ENCODE measurements at places on chromosomes 3 and 15.

GRCh38 chr15:57550640-57551039 is 41.1 kb upstream of the MYZAP start:
- no peak for DNase-seq
- no peaks in the 10 kb centered on the region for H3K36me3 ChIP-seq
- no peaks in the 10 kb centered on the region for H3K4me1 ChIP-seq
- peaks cover 72% of the 10 kb centered on the region for H3K27me3 ChIP-seq

GRCh38 chr3:126530171-126531050 is 6.5 kb downstream of the CHST13 start:
- DNase-seq = no peak
- H3K4me1 ChIP-seq = no peaks in the 10 kb centered on the region
- H3K27ac ChIP-seq = no peak overlapping the region
- no peak overlapping the region for H3K4me3 ChIP-seq
- H3K36me3 ChIP-seq = peaks cover 2% of the 10 kb centered on the region

GRCh38 chr15:63221346-63221745 is 31.9 kb downstream of the RAB8B start:
- no peaks in the 10 kb centered on the region for H3K27me3 ChIP-seq
- no peak for DNase-seq
- H3K36me3 ChIP-seq = peaks cover 31% of the 10 kb centered on the region
- no peak overlapping the region for H3K4me3 ChIP-seq

GRCh38 chr15:55108448-55108847 is 88.3 kb downstream of the RSL24D1 start:
- no peak overlapping the region for H3K4me3 ChIP-seq
- H3K27me3 ChIP-seq = peaks cover 26% of the 10 kb centered on the region
- no peak for DNase-seq
- no peaks in the 10 kb centered on the region for H3K4me1 ChIP-seq
- peaks cover 2% of the 10 kb centered on the region for H3K36me3 ChIP-seq

DNA sequence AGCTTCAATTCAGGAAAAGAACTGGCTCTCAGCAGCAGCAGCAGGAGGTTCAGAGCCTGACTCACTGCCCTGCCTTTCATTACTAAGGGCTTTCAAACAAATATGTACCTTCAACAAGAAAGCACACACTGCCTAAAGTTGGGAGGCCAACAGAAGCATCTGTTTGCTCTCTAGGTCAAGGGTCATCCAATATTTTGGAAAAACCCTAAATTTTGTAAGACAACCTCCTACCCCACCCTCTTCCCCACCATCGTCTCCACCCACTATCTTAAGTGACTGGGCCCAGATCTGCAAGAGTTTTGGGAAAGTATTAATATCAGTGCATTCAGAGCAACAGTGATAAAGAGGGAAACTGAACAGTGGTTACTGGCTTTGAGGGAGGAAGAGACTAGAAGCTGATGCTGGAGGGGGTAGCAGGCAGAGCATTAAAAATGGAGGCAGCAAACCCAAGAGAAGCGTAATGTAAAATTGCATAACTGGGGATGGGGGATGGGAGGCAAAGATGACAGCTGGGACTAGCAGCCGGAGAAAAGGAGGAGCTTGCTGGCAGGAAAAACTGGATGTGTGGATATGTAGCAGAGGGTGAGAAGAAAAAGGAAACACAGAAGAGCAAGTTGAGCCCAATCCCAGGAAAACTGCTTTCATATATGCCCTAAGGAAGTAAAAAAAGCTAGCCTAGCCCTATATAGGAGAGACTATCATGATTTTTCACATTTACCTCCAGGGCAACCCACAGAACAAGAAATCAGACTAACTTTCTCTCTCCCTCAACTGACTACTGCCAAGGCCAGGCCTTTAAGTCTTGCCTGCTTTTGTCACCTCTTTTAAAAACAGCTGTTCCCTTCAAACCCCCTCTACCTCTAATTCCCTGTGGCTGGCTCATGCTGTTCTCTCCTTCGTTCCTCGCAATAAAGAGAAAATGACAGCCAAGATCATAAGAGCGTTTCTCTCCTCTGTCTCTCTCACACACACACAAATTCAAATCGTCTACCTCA is 31.4 kb downstream of the NPTN start:
- no peak overlapping the region for H3K4me3 ChIP-seq
- DNase-seq = no peak
- no peak overlapping the region for H3K27ac ChIP-seq
- H3K36me3 ChIP-seq = peaks cover 2% of the 10 kb centered on the region
- H3K4me1 ChIP-seq = peaks cover 31% of the 10 kb centered on the region

GRCh38 chr3:138908846-138909245 is 38.1 kb downstream of the FOXL2 start:
- no peak overlapping the region for H3K27ac ChIP-seq
- no peaks in the 10 kb centered on the region for H3K27me3 ChIP-seq
- no peaks in the 10 kb centered on the region for H3K36me3 ChIP-seq
- DNase-seq = no peak
- H3K4me3 ChIP-seq = no peak overlapping the region

GRCh38 chr15:67366904-67367303 is 112.3 kb downstream of the IQCH start:
- H3K4me1 ChIP-seq = no peaks in the 10 kb centered on the region
- H3K36me3 ChIP-seq = peaks cover 1% of the 10 kb centered on the region
- DNase-seq = no peak
- no peak overlapping the region for H3K4me3 ChIP-seq
- peaks cover 31% of the 10 kb centered on the region for H3K27me3 ChIP-seq
- no peak overlapping the region for H3K27ac ChIP-seq

- H3K27me3 ChIP-seq = no peaks in the 10 kb centered on the region
These were observed 35.6 kb upstream of the CD96 start for GRCh38 chr3:111506435-111506834.

DNA sequence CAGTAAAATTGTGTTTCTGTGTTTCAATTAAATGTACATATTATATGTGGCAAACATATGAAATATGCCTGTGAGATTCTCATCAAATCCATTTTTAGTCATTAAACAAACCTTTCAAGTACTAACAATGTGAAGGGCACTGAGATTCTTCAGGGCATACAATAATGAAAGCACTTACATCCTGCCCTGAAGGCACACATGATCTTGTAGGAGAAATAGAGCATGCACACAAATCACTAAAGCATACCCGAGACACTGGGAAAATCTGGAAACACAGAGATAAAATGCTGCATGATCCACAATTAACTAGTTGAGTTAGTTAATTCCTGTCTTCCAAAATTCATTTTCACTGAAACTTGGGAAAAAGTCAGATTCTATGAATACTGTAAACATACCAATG is 810.5 kb upstream of the NECTIN3 start:
- H3K4me1 ChIP-seq = peaks cover 6% of the 10 kb centered on the region
- H3K27me3 ChIP-seq = no peaks in the 10 kb centered on the region
- no peak for DNase-seq
- H3K36me3 ChIP-seq = no peaks in the 10 kb centered on the region

DNA sequence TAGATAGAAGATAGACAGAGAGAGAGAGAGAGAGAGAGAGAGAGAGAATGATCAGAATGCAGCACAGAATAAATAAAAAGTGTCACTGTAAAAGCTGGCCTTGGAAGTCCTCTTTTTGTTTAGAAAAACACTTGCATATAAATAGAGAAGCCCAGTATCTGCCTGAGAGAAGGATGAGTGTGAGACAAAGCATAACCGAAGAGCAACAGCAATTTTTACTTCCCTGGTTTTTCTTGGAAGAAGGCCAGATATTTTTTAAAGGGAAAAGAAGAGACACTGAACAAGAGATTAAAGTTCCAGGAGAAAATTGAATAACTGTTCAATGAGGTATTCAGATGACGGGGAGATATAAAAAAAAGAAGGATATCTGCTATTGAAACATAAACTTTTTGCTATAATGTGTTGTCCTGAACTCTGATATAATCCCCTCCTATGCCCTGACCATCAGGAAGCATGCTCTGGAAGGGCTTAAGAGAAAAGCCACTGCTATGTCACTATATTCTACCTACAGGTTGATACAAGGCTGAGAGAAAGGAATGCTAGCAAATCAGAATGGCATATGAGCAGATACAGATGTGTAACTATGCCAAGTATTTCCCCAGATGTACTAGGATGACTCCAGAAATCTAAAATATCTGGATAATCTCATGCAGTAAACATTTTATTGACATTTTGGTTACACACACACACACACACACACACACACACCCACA is 358.9 kb downstream of the RBMS3 start:
- H3K27ac ChIP-seq = no peak overlapping the region
- H3K4me3 ChIP-seq = no peak overlapping the region
- no peaks in the 10 kb centered on the region for H3K4me1 ChIP-seq
- DNase-seq = no peak
- H3K27me3 ChIP-seq = no peaks in the 10 kb centered on the region

DNA sequence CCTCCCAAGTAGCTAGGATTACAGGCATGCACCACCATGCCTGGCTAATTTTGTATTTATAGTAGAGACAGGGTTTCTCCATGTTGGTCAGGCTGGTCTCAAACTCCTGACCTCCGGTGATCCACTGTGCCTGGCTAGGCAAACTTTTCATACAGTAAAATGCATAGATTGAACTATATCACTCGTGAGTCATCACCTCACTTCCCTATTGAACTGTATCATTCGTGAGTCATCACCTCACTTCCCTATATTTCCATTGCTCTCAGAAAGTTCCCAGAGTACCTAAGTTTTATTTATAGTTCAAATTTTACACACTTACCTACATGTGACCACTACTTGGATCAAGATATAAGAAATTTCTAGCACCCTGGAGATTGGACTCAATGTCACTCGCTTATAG is 73.6 kb upstream of the ACAD9 start:
- peaks cover 57% of the 10 kb centered on the region for H3K4me1 ChIP-seq
- peak overlapping the region; percentile 75 for H3K27ac ChIP-seq
- H3K4me3 ChIP-seq = no peak overlapping the region
- H3K36me3 ChIP-seq = peaks cover 42% of the 10 kb centered on the region
- no peaks in the 10 kb centered on the region for H3K27me3 ChIP-seq

DNA sequence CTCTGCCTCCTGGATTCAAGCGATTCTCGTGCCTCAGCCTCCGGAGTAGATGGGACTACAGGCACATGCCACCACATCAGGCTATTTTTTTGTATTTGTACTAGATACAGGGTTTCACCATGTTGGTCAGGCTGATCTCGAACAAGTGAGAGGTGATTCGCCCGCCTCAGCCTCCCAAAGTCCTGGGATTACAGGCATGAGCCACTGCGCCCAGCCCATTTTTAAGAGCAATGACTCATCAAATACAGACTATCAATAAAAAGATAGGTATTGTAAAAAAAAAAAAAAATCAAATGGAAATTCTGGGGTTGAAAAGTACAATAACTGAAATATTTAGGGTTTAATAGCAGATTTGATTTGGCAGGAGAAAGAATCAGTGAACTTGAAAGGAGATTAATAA is 129.0 kb downstream of the TJP1 start:
- H3K27me3 ChIP-seq = peaks cover 5% of the 10 kb centered on the region
- no peaks in the 10 kb centered on the region for H3K4me1 ChIP-seq
- no peak overlapping the region for H3K27ac ChIP-seq
- no peak overlapping the region for H3K4me3 ChIP-seq
- peaks cover 3% of the 10 kb centered on the region for H3K36me3 ChIP-seq

- no peaks in the 10 kb centered on the region for H3K4me1 ChIP-seq
- no peaks in the 10 kb centered on the region for H3K36me3 ChIP-seq
- no peak overlapping the region for H3K27ac ChIP-seq
- peaks cover 57% of the 10 kb centered on the region for H3K27me3 ChIP-seq
- no peak for DNase-seq
These were observed 85.5 kb downstream of the CHCHD4 start for GRCh38 chr3:14039149-14039548.

DNA sequence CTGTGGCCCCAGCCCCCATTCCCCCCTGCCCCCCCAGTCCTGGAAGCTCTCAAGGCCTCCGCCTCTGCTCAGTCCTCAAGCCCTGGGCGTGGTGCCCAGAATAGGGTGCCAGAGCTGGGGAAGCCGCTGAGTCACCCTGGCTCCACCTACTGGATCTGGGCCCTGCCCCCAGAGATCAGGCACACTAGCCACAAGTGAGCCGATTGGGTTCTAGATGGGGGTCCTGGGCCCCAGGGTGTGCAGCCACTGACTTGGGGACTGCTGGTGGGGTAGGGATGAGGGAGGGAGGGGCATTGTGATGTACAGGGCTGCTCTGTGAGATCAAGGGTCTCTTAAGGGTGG is 5.7 kb downstream of the EIF4G1 start:
- H3K36me3 ChIP-seq = peaks cover 66% of the 10 kb centered on the region
- peaks cover 44% of the 10 kb centered on the region for H3K4me1 ChIP-seq
- no peak overlapping the region for H3K27ac ChIP-seq

DNA sequence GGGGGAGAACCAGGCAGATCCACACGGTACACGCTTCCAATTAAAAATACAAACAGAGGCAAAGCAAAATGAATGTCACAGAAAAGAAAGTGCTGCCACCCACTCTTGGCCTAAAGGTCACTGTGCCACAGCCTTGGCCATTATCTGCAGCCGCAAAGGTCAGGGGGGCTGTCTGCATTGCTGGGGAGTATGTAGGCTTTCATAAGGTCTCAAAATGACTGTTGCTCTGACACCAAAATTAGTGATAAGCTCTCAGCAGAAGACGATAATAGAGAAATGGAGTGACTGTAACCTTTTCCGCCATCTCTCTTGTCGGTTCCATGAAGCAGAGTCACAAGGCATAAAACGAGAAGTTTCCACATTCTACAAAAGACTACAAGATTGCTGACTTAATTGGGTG is 374.2 kb upstream of the ICE2 start:
- H3K27me3 ChIP-seq = no peaks in the 10 kb centered on the region
- DNase-seq = no peak
- no peak overlapping the region for H3K27ac ChIP-seq
- no peak overlapping the region for H3K4me3 ChIP-seq
- peaks cover 32% of the 10 kb centered on the region for H3K4me1 ChIP-seq

DNA sequence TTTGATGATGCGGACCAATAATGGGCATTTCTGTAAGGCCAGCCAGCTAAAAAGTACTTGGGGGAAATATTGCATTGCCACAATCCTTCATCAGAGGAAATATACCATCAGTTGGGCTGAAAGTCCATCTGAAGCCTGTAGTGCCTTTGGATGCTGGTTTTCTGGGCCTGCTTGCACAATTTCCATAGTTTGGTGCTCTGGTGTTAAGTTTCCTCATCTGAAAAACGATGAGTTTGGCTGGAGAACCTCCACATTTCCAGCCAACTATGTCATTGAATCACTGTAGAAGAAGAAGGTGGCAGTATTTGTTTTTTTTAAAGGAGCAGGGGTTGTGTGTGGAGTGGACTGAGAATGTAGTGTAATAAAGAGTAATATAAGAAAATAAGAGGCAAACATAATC is 10.1 kb downstream of the CCNB2 start:
- no peak for DNase-seq
- H3K4me1 ChIP-seq = no peaks in the 10 kb centered on the region
- no peaks in the 10 kb centered on the region for H3K27me3 ChIP-seq
- no peak overlapping the region for H3K27ac ChIP-seq

DNA sequence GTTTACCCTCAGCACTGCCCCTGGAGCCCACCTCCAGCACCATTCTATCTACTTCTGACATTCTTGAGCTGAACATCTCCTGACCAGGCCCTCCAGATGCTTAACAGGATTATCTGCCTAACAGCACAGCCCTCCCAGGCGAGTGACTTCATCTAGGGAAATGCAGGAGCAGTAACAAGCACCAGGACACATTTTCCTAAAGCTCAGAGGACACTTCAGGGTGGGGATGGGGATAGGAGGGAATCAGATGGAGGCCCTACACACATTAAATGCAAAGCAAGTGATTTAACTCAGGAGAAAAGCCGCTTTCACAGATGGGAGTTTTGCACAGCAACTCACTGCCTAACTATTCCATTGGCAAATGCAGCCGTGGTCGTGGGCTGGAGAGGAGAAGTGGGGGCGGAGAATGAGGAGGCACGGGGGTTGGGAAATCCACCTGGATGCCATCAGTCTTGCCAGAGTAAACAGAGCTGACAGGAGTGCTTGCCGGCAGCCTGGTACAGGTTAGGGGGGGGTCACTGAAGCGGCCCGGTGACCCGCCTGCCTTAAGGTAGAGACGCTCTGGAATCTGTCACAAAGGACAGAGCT is 21.3 kb upstream of the BNC1 start:
- no peaks in the 10 kb centered on the region for H3K4me1 ChIP-seq
- H3K27ac ChIP-seq = no peak overlapping the region
- peaks cover 47% of the 10 kb centered on the region for H3K27me3 ChIP-seq
- H3K4me3 ChIP-seq = no peak overlapping the region
- DNase-seq = no peak
